ENCODE measurements at places on chromosomes 13 and 19. TPM values are rescaled to one million over a fixed set of nuclear protein-coding genes. Genes with fewer than 3 reads are reported as not detected.

HTR2A gene
- 0.33 TPM for total RNA-seq

ZNF69 gene
- 26.1 TPM for total RNA-seq

ADM5 gene
- total RNA-seq: 1.3 TPM

DKKL1 gene
- not detected for total RNA-seq

CLEC17A gene
- not detected for total RNA-seq

FUT1 gene
- 3.1 TPM for total RNA-seq

ADAMTS10 gene
- 48.2 TPM for total RNA-seq

RETN gene
- total RNA-seq: not detected

CCL25 gene
- not detected for total RNA-seq

- no peaks in the 10 kb centered on the region for H3K27me3 ChIP-seq
- no peaks in the 10 kb centered on the region for H3K4me1 ChIP-seq
- no peaks in the 10 kb centered on the region for H3K36me3 ChIP-seq
- no peak overlapping the region for H3K27ac ChIP-seq
- no peak for DNase-seq
- no peak overlapping the region for H3K4me3 ChIP-seq
Observed at GRCh38 chr13:49023431-49023830, 47.7 kb downstream of the FNDC3A start.

DNA sequence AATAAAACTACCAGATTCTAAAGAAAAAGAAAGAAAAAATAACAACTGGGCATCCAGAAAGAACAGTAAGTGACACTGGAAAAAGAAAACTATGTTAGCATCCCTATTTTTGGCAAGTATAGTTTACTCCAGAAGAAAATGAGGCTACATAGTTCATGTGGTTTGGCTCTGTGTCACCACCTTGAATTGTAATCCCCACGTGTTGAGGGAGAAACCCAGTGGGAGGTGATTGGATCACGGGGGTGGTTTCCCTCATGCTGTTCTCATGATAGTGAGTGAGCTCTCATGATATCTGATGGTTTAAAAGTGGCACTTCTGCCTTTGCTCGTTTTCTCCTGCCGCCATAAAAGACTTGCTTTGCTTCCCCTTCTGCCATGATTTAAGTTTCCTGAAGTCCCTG lies 76.9 kb downstream of the ITGBL1 start:
- no peaks in the 10 kb centered on the region for H3K27me3 ChIP-seq
- H3K4me1 ChIP-seq: no peaks in the 10 kb centered on the region
- no peak for DNase-seq
- no peak overlapping the region for H3K27ac ChIP-seq

DNA sequence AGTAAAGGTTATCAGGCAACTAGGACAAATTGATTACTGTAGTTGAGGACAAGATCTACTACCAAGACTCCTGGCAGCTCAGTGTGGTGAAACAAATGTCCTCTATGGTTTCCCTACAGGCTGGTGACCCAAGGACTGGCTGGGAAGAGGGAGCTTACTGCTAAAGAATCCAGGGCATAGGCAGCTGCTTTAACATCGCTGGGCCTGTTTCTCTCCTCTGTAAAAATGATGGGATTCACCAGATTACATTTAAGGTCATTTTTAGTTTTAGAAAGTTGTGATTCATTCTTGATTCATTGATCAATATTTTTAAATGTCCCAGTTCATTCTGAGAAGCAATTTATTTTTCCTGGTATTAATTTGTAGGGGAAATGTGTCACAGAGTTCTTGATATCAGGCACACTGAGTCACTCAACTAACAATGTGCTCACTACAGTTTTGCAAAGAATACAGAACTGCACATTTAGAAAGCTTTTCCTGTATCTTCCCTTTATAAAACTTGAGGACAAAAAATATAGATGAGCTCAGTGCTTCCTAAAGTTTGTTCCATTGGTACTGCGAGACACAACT lies 19.6 kb upstream of the FAM124A start:
- no peak overlapping the region for H3K27ac ChIP-seq
- no peaks in the 10 kb centered on the region for H3K4me1 ChIP-seq
- H3K36me3 ChIP-seq: no peaks in the 10 kb centered on the region
- H3K4me3 ChIP-seq: no peak overlapping the region
- H3K27me3 ChIP-seq: no peaks in the 10 kb centered on the region

- no peak overlapping the region for H3K4me3 ChIP-seq
- no peaks in the 10 kb centered on the region for H3K36me3 ChIP-seq
- H3K27me3 ChIP-seq: no peaks in the 10 kb centered on the region
- H3K4me1 ChIP-seq: no peaks in the 10 kb centered on the region
- no peak for DNase-seq
Observed at GRCh38 chr13:60162096-60162495, 1.6 kb downstream of the DIAPH3 start.

GRCh38 chr13:83085186-83085900 lies 796.9 kb downstream of the SLITRK1 start:
- no peaks in the 10 kb centered on the region for H3K36me3 ChIP-seq
- no peaks in the 10 kb centered on the region for H3K4me1 ChIP-seq
- no peak overlapping the region for H3K4me3 ChIP-seq
- H3K27me3 ChIP-seq: no peaks in the 10 kb centered on the region

DNA sequence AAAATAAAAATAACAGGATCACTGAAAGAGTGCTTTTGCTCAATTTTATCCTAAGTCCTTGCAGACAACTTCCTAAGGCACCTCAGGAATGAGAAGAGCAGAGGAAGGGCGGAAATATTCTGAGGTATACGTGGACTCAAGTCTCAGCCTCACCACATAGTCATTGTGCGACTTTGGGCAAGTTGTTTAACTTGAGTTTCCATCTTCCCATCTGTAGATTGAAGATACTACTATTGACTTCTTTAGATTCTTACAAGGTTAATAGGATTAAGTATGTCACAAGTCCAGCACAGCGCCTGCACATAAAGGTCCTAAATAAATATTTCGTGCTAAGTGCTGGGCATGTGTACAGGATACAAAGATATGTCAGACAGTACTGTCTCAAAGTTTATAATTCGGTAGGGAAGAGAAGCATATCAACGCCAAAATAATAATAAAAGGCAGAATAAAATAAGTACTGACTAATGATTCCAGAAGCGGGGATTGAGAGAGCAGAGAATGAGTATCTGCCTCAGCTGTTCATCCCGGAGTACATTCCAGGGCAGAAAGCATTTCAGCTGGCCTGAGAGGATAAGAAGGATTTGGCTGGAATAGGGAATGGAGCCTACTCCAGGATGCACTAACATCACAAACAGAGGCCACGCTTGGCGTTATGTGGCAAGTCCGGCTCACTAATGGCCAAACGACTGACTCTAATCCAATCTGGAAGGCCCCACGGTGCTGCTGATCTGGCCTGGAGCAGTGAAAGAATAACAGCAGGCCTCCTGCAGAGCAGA lies 139.7 kb downstream of the FLT1 start:
- H3K27me3 ChIP-seq: no peaks in the 10 kb centered on the region
- no peak overlapping the region for H3K4me3 ChIP-seq
- H3K4me1 ChIP-seq: no peaks in the 10 kb centered on the region

GRCh38 chr13:27293873-27294515 lies 23.4 kb downstream of the RASL11A start:
- H3K27me3 ChIP-seq: no peaks in the 10 kb centered on the region
- H3K27ac ChIP-seq: no peak overlapping the region
- H3K4me1 ChIP-seq: no peaks in the 10 kb centered on the region
- no peak overlapping the region for H3K4me3 ChIP-seq
- no peaks in the 10 kb centered on the region for H3K36me3 ChIP-seq
- DNase-seq: no peak

DNA sequence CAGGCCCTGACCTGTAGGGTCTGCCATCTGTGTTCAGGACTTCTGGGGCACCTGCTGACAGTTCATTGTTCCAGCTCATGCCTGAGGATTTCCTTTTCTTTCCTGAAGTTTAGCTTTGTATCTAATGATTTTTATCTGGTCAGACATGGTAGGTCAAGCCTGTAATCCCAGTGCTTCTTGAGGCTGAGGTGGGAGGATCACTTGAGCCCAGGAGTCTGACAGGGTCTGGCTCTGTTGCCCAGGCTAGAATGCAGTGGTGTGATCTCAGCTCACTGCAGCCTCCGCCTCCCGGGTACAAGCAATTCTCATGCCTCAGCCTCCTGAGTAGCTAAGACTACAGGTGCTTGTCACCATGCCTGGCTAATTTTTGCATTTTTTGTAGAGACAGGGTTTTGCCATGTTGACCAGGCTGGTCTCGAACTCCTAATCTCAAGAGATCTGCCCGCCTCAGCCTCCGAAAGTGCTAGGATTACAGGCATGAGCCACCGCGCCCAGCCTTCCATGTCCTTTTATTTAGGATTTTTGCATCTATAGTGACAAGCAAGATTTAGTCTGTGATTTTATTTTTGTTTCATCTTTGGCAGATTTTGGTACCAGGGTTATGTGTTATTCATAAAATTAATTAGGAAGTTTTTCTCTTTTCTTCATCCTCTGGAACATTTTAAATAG lies 33.2 kb downstream of the CHST8 start:
- no peaks in the 10 kb centered on the region for H3K36me3 ChIP-seq
- no peak overlapping the region for H3K27ac ChIP-seq
- H3K27me3 ChIP-seq: peaks cover 4% of the 10 kb centered on the region
- H3K4me1 ChIP-seq: no peaks in the 10 kb centered on the region
- H3K4me3 ChIP-seq: no peak overlapping the region

DNA sequence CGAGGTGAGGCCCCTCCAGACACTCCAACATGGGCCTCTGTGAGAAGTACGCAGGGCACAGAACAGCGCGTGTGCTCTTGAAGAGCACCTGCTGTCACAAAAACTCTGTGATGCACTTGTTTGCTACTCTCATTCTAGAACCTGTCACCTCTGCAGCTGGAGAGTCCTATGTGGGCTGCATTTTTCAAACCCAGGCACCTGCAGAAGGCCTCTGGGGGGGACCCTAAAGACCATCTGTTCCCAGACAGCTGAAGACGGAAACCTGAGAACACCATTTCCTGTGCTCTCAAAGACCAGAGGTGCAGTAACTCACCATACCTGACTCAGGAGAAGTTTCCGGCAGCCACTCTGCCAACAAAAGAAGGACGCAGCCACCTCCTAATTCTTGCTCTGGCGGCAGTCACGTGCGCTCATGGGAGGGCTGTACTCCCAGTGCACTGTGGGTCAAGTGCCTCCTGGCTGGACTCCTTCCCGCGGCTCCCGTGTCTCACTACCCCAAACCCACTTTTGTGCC lies 28.1 kb downstream of the RANBP3 start:
- H3K27me3 ChIP-seq: no peaks in the 10 kb centered on the region
- H3K4me1 ChIP-seq: no peaks in the 10 kb centered on the region
- H3K4me3 ChIP-seq: no peak overlapping the region
- no peak overlapping the region for H3K27ac ChIP-seq
- DNase-seq: no peak
- H3K36me3 ChIP-seq: no peaks in the 10 kb centered on the region

DNA sequence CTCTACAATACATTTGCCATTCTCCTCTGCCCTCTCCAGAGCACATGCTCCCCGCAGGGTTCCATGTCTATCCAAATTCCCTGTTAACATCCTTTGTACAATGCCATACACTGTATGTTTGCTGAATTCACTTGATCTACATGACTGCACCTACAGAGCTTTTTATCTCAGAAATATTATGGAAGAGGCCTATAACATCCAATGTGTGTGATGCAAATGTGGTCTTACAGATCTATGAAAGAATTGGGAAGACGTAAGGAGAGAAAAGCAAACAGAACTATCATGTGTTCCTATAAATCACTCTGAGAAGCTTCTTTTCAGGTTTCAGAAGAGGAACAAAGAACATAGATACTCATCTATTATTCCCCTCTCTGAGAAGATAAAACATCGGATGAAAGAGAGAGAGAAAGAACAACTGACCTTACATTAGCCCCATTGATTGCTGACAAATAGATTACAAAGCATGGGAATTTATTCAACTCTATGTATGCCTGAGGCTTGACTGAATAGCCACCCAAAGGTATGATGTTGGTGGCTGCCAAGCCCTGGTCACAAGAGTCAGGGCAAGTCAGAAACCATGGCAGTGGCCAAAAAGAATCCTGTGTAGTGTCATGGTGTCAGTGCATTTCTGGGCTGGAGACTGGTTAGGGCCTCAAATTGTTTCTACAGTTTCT lies 425.2 kb downstream of the FOXO1 start:
- no peaks in the 10 kb centered on the region for H3K4me1 ChIP-seq
- no peak overlapping the region for H3K27ac ChIP-seq

DNA sequence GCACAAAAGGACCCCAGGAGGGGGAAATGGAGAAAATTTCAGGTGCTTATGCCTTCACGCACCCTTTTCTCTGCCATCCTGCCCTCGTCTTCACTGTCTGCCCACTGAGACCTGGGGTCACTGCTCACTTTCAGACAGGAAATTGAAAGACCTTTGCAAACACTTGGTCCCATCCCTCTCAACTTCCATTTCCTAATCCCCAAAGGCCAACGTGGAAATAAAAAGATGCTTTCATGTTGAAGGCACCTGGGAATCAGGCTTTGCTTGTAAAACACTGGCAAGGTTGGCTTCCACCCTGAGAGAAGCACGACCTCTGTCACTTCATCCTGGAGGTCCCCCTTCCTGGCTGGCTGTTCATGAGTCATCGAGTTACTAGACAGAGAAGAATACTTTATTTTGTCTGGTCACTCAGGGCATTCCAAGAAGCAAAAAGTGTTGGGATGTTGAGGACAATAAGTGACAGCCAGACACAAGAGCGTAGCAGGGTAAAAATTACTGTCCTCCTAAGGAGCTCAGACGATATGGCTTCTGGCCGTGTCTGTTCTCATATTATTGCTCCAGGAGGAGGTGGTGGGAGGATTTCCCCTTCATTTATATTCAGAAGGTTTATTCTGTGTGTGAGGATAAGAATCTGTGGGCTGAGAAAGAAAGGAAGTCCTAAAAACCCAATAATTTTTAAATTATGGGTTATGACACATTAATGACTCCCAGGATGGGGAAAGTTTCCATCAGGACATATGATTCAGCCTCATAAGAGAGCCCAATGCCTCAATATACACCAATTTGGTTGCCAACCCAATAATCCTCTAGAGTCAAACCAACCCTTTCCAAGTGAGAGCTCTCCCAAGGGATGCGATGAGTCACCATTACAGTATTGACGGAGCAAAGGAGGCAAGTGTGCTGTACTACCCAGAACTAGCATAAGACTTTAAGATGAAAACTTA lies 409.0 kb downstream of the COG6 start:
- H3K27me3 ChIP-seq: no peaks in the 10 kb centered on the region
- H3K4me3 ChIP-seq: no peak overlapping the region
- peak overlapping the region; percentile 54 for H3K27ac ChIP-seq

DNA sequence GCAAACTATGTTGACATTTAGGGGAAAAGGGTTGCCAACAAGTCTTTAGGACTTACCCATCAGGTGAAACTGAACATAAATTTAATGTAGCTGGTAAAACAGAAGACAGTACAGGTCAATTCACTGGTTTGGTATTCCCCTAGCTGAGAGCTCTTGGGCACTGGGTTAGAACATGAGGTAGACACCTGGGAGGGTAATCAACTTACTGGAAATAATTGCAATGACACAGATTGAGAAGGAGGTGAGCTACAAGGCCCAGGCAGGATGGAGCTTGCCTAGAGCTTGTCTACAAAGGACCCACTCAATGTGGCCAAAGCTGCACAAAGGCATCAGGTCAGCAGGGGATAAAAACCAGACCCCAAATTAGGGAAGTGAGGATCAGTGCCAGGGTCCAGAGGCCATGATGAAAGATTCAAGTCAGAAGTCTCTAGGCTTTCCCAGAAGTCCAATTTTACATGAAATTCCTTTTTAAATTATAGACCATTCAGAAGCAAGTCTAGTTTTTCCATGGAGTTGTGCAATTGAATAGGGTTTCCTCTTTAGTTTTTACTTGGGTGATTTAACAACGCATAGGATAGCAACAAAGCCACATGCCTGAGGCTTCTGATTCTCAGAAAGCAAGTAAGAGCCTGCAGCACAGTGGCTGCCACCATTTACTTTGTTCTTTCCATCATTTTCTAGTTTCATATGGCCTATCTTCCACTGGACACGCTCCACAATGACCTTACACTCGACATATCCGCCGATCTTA lies 194.0 kb downstream of the NDFIP2 start:
- no peaks in the 10 kb centered on the region for H3K36me3 ChIP-seq
- H3K4me3 ChIP-seq: no peak overlapping the region
- DNase-seq: no peak
